Mesenteric fat pad (tissue), 1 donor: ENCODE measurements at places on chromosomes 5 and 9. TPM values are rescaled to one million over a fixed set of nuclear protein-coding genes. Genes with fewer than 3 reads are reported as not detected.
A peak's percentile ranks its signal among the peaks of the same experiment; 100 is the strongest.

PCDHB14 gene
- total RNA-seq: 1.9 TPM

- peak; percentile 65 for DNase-seq
Measured at GRCh38 chr5:458547-459353, 15.8 kb downstream of the EXOC3 start.

- DNase-seq: no peak
Measured at GRCh38 chr5:78597068-78597973, 51.3 kb downstream of the LHFPL2 start.

IL5 gene
- not detected for total RNA-seq

DNA sequence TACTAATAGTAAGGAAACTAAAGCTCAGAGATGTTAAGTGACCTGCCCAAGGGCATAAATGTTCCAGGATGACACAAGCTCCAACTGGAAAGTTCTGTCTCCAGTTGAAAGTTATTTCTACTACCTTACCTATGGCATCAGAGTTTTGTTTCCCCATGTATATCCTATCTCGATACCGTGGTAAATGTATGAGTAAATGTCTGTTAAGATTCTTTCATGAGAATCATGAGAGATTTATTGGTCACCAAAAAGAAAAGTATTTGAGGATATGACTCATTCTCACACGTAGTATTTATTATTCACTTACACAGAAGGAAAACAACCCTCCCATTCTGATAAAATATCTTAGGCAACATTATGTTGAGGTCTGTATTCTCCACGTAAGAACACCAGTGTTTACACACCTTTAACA lies 11.1 kb upstream of the SHOC1 start:
- no peak for DNase-seq

OBP2A gene
- total RNA-seq: not detected

DNA sequence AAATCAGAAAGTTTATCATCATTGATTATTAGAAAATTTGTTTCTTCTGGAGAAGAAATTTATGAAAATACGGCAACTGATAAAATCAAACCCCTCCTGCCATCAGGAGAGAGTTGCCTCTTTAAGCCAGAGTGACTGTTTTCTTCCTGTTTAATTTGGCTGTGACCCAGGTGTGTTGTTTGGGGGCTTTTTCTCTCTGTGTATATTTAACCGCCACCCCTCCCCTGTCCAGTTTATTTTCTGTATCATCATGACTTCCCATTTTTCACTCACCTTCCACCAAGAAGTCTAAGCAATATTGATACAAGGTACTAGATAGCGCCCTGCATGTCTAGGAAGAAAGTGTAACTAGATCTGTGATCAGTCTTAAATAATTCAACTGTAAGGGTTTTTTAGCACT lies 50.1 kb downstream of the FAM78A start:
- DNase-seq: no peak

DNA sequence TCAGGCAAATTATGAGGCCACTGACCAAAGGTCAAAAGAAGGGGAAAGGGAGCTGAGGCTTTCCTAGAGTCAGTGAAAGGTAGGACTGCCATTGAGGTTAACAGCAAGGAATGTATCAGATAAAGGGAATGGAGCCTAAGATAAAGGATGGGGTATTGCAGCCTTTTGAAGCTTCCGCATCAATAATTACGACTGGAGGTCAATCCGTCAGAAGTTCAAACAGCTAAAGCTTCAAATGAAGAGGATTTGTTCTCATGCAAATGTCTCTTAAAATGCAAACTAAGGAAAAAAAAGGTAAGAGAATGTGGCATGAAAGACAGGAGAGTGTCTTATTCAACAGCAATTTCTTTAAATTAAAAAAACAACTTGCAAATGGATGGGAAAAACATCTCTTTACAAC lies 341.1 kb upstream of the RGMB start:
- no peak for DNase-seq

DNA sequence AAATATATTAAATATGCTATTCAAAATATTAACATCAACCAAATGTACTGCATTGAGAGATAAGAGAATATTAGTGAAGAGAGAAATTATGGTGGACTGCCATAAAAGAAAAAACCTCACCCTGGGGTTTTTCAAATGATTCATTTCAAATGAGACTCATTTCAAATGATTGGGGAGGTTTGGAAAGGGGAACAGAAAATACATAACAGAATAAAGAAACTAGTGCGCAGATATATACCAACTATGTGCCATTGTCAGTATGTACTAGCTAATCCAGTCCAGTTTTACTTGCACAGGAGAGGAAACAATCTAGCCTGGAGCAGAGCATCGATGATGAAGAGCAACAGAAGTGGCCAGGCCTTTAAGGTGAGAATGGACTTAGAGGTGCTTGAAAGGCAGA lies 651.6 kb upstream of the RORB start:
- no peak for DNase-seq

ARHGEF37 gene
- total RNA-seq: 3.9 TPM

- no peak for DNase-seq
Measured at GRCh38 chr5:22985446-22985845, 132.3 kb upstream of the CDH12 start.

DNA sequence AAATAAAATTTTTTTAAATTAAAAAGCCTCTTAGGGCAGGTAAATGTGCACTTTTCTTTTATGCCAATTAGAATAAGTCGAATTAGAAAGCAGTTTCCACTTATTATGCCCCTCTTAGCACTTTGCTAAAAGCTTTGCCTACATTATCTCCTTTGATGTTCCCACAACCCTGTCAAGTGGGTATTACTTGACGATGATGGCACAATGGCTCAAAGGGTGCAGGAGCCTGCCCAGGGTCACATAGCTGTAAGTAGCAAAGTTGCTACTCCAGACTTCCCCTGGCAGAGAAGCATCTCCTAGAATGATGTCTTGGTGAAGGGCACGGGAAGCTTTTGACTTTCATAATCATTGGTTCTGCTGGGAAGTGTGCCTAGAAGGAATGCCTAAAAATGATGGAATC lies 18.4 kb upstream of the IQGAP2 start:
- no peak for DNase-seq

GRCh38 chr9:95226921-95227320 lies 90.6 kb downstream of the FANCC start:
- DNase-seq: no peak

GRCh38 chr9:2017331-2018161 lies 2.4 kb downstream of the SMARCA2 start:
- DNase-seq: peak; percentile 92

GALNT12 gene
- total RNA-seq: 1.4 TPM

SNCB gene
- total RNA-seq: not detected

DNA sequence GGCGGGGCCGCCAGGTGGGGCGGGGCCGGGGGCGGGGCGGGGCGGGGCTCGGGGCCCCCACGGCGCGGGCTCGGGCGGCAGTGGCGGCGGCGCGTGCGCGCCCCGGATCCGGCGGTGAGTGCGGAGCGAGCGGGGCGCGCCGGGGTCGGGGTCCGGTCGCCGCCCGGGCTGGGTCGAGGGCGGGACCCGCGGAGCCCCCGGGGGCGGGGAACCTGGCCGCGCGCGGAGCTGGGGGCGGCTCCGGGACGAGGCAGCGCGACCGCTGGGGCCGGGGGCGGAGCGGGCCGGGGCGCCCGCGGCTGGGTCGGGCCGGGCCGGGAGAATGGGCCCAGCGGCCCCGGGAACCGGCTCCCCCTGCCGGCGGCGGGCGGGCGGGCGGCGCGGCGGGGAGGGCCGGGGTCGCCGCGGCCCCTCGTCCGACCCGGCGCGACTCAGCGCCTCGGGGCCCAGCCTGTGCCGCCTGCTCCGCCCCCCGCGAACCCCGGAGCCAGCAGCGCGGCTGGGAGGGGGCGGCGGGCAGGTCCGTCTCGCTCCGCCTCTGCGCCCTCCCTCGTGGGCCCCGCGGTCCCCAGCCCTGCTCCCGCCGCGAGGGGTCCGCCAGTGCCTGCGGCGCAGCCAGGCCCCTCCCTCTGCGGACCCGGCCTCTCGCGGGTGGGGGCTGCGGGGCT lies 3.1 kb downstream of the EGFL7 start:
- DNase-seq: no peak

DNA sequence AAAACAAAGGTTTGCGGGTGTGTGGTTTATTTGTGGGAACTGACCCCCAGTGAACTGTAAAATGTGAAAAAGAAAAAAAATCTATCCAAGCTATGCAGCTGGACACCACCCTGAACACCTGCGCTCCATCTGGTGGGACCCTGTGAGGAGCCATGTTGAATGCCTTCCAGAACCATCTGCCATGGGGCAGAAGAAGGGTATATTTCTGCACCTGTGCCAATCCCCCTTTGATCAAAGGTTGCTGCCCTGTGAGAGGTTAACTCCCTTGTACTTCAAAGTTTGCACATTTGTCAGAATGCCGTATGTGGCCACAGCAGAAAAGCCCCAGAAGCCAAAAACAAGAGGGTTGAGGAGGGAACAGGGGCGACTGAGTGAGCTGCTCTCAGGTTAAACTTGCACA lies 148.5 kb upstream of the ALDH1B1 start:
- no peak for DNase-seq

C9orf153 gene
- 0.55 TPM for total RNA-seq

DNA sequence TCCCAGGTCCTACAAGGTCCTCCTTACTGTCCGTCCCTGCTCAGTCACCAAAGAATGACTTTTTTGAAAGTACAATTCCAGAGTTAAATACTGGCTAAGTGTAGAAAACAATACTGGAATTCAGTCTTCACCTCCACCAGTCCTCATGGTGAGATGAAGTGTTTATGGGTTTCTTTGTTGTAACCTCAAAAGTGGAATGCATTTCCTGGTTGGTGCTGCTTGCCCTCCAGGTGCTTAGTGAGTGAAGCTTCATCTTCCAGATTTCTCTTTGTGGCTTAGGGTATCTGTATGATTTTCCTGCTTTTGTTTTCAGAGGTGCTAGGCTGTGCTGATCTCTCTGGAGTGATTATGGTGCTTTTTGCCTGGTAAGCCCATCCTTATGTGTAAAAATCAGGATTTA lies 49.4 kb upstream of the DHFR start:
- no peak for DNase-seq

IL17B gene
- not detected for total RNA-seq

FABP6 gene
- total RNA-seq: not detected

GABRA6 gene
- total RNA-seq: not detected

PCDHA1 gene
- not detected for total RNA-seq

OR13F1 gene
- total RNA-seq: not detected

FOXD4L5 gene
- not detected for total RNA-seq

DNA sequence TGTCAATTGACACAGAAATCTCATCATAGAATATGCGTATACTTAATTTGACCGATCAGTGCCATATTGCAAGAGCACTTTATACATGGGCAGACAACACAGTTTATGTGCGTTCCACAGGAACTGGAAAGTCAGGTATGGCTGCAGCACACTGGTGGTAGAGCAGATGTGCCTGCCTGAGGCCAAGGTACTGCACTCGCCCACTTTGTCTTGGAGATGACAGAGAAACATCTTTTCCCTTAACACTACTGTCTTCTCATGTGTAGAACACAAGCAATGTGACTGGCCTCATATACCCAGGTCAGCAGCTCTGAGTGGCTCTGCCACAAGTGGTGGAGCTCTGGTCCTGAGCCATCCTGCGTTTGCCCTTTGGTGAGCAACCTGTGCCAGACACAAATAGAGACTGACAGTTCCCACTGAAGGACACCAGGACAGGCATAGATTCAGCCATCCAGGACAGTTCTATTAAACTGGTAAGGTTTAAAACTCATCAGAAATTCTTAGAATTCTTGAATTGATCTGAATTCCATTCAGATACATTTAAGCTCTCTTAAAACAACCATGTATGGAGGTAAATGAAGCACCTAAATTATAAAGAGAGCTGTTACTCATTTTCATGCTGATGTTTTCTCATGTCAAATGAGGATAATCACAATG lies 21.0 kb upstream of the PPP2CA start:
- DNase-seq: no peak

SLC24A2 gene
- not detected for total RNA-seq

DNA sequence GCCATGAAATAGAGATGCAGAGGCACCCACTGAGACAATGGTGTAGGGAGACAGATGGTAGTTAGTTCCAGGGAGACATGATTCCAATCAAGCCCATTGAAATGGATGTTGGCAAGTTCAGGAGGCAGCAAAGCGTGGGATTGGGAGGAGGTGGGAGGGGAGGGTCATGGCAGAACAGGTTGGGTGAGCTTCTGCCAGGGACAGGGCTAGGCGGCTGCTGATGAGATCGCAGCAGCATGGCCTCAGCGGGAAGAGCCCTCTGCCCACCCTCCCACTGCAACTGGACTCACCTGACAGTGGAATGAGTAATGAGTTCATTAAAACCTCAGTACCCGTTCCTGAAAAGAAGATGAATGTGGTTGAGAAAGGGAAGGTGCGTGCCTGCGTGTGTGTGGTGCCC lies 418.2 kb downstream of the CDK5RAP2 start:
- DNase-seq: no peak

GRCh38 chr5:4245511-4245910 lies 649.9 kb downstream of the IRX1 start:
- no peak for DNase-seq

DNA sequence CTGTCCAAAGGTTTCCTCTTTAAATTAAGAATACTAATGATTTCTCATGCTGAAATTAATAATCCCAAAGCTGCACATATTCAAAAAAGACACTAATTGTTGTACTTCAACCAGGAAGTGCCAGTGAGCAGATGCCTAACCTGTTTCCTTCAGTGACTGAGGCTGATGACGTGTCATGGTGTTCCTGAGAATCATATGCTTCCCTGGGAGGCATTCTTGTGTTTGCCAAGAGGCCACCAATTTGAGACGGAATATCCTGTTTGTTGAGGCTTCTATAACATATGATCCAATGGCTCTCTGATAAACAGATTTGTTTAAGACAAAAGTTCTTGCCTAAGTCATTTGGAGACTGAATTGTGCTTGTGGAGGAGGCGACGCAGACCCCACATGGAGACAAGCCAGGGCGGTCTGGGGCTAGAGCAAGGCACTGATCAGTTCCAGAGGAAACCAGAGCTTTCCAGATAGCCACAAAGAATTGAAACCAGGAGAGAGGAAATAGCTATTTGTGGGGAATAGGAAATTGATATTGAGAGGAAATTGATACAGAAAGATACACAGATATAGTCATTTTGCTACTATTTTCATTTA lies 66.4 kb upstream of the ZNF608 start:
- DNase-seq: no peak

TMEM171 gene
- total RNA-seq: not detected

NADK2 gene
- total RNA-seq: 26.0 TPM

DNA sequence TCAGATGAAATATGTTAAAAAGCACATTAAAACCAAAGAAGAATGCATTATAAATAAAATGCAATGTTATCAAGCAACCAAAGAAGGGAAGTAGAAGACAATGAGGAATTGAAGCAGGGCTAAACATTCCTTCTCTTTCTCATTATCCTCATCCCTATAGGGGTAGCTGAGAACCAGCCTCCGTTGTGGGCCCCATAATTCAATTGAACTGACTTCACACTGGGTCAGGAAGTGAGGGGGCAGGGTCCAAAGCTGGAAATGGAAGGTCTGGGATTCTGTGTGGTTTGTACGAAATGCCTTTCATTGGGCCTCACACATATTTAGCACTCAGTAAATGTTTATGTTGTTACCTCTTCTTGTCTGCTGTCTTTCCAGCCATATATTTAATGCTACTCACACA lies 220.4 kb upstream of the CD180 start:
- no peak for DNase-seq

CAPSL gene
- not detected for total RNA-seq

PCDHGB3 gene
- 2.7 TPM for total RNA-seq

ITGA1 gene
- 62.3 TPM for total RNA-seq

GRCh38 chr9:111898331-111899096 lies 1.9 kb downstream of the UGCG start:
- DNase-seq: no peak

SLC31A2 gene
- total RNA-seq: 62.4 TPM
